Stimulated activated CD4-positive, alpha-beta T cell treated with anti-CD3 and anti-CD28 coated beads, Interleukin-1b, Interleukin-23, amount 100 ng/mL, for 24 hours (primary cell): ENCODE measurements at places on chromosomes 1 and 21.

GRCh38 chr1:92515796-92516201, 29.1 kb upstream of the GFI1 start:
- no peak for DNase-seq

DNA sequence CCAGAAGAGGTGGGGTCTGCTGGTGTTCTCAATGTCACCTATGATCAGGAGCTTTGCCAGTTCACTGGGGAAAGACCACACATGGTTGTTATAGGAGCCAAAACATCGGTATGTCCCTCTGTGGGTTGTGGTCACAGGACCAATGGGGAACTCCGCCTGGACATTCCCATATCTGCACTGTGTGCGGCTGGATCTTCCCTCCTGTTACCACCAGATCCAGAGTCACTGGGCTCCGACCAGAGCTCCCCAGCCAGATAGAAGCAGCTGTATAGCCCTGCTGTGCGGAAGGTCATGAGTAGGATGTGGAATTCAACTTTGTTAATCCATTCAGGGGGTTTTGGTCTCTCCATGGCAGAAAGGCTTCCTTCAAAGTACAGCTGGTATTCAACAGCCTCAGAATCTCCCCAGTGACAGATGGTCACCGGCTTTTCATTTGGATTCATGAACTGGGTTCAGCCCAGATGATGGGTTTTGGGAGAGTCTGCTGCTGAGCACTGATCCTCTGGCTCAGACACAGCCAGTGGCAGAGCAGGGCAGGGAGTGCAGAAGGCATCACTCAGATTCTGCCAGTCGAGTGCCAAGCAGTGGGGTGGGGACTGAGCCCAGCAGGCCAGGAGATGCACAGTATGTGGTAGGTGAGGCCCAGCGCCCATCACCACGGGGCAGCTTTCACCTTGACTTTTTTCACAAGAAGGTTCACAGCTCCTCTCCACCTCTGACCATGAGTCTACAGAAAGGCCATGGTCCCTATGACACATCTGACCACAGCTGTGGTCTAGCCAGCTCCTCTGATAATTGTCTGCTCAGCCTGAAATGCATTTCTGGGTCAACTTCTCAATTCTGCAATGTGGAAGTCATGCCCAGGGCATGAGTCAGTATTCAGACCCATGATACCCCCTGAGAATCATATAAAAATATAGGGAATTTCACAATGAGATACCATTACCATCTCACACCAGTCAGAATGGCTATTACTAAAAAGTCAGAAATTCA, 2.9 kb upstream of the SHCBP1L start:
- DNase-seq = no peak

DNA sequence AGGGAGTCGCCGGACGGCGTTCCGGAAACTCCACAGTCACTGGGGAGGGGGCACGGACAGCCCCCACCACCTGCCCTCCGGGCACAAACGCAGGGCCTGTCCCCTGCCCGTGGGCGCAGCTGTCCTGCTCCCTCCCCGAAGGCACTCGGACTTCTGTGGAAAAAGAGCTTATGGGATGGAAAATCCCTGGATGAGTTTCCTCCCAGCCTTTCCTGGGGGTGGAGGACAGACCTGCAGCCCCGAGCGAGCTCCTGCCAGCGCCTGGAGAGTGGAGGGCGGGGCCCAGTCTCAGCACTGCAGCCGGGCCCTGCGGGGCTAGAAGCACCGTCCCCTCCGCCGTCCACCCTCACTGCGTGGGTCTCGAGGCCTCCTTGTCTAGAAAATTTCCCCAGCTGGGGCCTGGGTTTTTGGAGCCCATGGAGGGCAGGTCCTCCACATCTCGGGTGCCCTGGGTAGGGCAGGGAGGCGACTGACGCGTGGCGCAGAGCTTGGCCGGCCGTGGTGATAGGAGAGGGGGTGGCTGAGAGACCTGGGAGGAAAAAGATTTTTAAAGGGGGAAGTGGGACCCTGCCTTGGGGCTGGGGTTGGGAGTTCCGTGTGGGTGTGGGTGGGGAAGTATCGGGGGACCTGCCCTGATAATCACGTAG, 6.4 kb upstream of the COL6A1 start:
- no peak for DNase-seq

DNA sequence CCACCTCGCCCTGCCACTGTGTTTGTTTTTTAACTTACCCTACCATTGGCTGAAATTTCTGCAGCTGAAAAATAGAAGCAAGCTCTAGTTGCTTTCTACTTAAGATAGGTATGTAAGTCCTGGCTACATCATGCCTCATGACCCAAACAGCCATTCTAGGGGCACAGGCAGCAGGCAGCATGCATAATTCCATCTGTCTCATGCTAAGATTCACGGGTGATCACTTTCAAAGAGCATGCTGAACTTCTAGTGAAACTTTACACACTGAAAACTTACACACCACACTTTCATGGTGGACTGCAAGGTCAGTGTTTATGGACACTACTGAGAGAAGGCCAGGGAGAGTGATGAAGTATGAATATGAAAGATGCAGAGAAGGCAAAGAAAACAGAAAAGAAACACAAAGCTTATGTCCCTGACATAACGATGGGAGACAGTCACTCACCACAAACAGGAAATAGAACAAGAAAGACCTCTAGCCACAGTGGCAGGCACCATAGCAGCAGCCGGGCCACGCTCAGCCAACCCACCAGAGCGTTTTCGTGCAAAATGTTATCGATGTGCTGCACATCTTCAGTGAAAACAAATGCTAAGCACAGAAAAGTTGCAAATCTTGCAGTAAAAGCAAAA, 102.3 kb upstream of the TIAM1 start:
- no peak for DNase-seq

DNA sequence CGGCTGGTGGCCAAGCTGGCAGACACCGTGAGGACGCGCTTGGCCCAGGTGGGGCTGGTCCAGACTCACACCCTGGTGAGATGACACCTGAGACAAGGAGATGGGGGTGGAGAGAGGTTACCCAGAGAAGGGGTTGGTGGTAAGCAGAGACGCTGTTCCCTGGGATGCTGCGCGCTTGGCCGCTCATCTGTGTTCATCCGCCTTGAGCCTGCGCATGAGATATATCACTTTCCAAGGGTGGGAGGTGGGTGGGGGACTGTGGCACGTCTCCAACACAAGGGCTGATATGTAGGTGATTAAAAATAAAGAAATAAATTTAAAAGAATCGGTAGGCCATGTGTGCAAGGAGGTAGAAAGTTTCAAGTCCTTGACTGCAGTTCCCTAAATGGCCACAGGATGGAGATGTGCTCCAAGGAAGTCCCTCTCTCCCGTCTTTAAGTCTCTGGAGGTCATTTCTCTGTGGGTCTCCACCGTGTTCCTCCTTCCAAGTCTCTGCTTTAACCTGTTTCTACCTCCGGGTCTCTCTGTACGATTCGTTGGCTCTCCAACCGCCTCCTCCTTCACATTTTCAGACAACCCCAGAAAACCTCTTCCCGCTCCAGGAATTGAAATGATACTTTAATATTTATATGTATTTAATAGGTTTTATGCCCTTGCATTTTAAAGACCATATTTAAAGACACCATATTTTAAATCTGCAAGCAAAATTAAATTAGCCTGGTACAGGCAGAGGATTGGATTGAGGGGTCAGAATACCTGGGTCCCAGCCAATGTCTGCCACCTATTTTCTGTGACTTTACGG, 4.5 kb downstream of the TTC24 start:
- DNase-seq = peak; percentile 52

DNA sequence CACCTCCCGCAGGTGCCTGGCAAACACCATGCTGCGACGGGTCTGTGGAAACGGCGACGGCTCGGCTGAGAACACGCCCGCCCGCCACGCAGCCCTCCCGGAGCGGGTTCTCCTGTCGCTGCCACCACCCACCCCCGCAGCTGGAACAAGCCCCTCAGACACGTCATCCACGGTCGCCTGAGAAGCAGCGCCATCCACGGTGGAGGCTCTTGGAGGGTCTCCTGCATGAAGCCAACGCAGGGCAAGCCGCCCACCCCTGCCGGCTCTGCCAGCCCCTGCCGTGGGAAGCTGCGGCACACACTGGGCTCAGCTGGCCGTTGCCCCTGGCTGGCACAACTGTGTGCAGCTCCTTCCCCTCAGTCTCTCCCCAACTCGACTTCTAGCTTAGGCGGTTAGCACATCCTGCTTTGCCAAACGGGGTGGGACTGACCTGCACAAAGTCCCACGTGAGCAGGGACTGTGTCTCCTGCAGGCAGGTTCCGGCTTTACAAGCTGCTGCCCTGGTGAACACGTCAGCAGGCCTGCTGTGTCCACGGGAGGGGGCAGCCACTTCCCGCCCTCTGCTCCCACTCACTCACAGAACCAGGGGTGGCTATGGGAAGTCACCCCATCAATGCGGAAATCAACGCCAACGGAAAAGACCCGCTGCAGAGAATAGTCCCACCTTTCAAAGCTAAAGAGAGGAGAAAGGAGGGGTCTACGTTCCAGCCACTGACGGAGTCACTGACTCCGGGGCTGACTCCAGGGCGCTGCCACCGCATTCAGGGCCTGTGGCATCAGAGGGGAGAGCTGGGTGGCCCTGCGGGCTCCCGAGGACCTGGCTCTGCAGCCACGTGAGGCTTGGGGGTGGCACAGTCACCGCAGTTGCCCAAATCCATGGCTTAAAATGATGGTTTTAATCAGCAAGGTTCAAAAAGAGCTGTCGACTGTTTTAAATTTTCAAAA, 10.3 kb downstream of the POFUT2 start:
- no peak for DNase-seq

- DNase-seq = no peak
Observed at GRCh38 chr1:160047111-160047991, 15.6 kb upstream of the PIGM start.

DNA sequence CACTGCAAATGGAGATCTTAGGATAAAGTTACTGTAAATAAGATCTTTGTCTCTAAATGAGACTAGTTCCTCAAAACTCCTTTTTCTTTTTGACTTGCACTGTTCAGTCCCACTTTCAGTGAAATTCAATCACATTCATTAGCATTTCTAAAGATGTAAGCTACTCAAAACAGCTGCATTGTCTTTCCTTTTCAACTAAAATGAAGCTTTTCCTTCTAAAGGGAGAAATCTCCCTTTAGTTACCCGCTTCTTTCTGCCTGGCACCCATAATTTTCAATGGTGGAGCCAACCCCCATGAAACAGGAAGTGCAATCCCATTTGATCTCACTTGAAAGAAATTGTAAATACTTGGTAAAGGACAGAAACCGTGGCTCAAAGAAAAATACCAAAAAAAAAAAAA, 387.4 kb upstream of the PKN2 start:
- DNase-seq = no peak

DNA sequence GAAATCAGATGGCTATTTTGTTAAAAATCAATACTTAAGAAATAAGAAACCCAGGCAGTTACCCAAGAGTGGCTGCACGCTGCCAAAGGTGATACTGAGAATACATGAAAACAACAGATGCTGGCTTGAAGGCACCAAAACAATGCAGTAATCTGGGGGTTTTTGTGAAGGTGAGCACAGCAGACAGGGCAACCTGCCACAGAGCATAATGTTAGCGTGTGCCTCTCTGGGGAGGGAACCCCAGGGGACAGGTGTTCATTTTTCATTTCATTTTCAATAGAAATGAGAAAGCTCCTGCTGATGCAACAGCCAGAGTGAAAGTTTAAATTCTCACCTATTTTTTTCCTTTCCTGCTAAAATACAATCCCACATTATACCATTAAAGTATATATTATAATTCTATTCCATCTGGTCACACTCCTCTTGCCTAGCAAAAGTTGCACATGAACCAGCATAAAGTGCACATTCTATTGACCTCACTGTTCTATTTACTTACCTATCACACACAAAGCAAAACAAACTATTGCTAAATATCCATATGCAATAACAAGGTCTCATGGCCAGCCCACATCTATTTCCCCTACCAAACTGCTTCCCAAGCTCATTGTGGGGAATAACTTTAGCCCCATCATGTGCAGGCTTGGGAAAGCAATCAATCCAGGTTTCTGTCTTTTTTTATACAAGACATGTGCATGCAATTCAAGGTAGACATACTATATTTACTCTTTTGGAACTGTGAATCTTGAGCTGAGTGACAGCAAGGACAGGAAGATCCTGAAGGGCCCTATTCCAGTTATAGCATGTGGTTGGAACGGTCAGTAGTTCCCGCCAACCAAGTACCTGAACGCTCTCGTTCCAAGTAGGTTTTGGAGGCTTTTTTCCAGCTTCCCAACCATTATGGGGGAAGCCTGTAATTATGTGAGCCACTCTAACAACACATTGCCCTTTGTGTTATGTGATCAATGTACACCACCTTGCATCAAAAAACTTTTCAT, 173.6 kb downstream of the RERE start:
- DNase-seq = no peak
